Naive thymus-derived CD8-positive, alpha-beta T cell (primary cell): ENCODE measurements at places on chromosomes 7 and 10. TPM values are rescaled to one million over a fixed set of nuclear protein-coding genes. Genes with fewer than 3 reads are reported as not detected.

The TRIM24 gene
- 12.2 TPM for polyA plus RNA-seq

The LRRN3 gene
- 223 TPM for polyA plus RNA-seq

The TMEM139 gene
- polyA plus RNA-seq: not detected

The ZPBP gene
- polyA plus RNA-seq: not detected

The GIMAP6 gene
- polyA plus RNA-seq: 121 TPM

The MPP7 gene
- polyA plus RNA-seq: 40.3 TPM

The TMEM140 gene
- 20.2 TPM for polyA plus RNA-seq

DNA sequence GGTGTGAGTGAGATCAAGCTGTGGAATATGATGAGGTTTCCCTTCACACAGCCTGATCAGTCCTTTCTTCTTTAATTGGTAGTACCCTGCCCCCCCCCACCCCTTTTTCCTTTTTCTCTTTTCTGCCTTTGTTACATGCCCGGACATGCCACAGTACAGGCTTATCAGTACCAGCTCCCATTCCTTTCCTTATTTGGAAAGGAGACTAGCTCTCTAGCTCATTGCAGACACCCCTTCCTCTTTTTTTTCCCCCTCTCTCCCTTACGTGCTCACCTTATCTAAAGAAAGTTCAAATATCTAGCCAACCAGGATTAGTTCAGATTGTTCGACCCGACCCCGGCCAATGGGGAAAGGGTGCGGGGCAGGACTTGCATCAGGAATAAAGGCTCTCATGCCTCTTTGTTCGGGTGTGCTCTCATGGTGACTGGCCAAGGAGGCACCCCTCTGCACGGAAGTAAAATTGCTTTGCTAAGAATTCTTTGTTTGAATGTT, 230.4 kb downstream of the ACTR3B start:
- peaks cover 2% of the 10 kb centered on the region for H3K4me1 ChIP-seq
- no peak overlapping the region for H3K27ac ChIP-seq
- no peak overlapping the region for H3K4me3 ChIP-seq
- peaks cover 1% of the 10 kb centered on the region for H3K27me3 ChIP-seq
- H3K36me3 ChIP-seq: no peaks in the 10 kb centered on the region

GRCh38 chr10:22244001-22244400, 26.2 kb upstream of the EBLN1 start:
- no peak for DNase-seq
- H3K27ac ChIP-seq: no peak overlapping the region
- H3K36me3 ChIP-seq: no peaks in the 10 kb centered on the region
- H3K27me3 ChIP-seq: peaks cover 8% of the 10 kb centered on the region

GRCh38 chr10:50582766-50583762, 40.7 kb downstream of the SGMS1 start:
- DNase-seq: no peak
- peaks cover 49% of the 10 kb centered on the region for H3K4me1 ChIP-seq
- no peak overlapping the region for H3K4me3 ChIP-seq
- no peak overlapping the region for H3K27ac ChIP-seq
- no peaks in the 10 kb centered on the region for H3K27me3 ChIP-seq

GRCh38 chr7:64882341-64883112, 20.5 kb upstream of the ZNF273 start:
- peaks cover 4% of the 10 kb centered on the region for H3K4me1 ChIP-seq
- no peaks in the 10 kb centered on the region for H3K36me3 ChIP-seq
- no peak overlapping the region for H3K27ac ChIP-seq
- H3K27me3 ChIP-seq: peaks cover 27% of the 10 kb centered on the region
- peak overlapping the region; percentile 57 for H3K4me3 ChIP-seq

GRCh38 chr7:51299391-51300133, 17.0 kb downstream of the COBL start:
- H3K27ac ChIP-seq: no peak overlapping the region
- no peak overlapping the region for H3K4me3 ChIP-seq
- H3K4me1 ChIP-seq: no peaks in the 10 kb centered on the region
- DNase-seq: no peak
- peaks cover 11% of the 10 kb centered on the region for H3K27me3 ChIP-seq

GRCh38 chr10:130635528-130635927, 499.3 kb downstream of the GLRX3 start:
- no peaks in the 10 kb centered on the region for H3K4me1 ChIP-seq
- DNase-seq: no peak
- no peak overlapping the region for H3K27ac ChIP-seq
- H3K4me3 ChIP-seq: no peak overlapping the region
- no peaks in the 10 kb centered on the region for H3K36me3 ChIP-seq
- H3K27me3 ChIP-seq: peaks cover 31% of the 10 kb centered on the region

GRCh38 chr7:78099715-78100394, 301.3 kb downstream of the PHTF2 start:
- no peak overlapping the region for H3K27ac ChIP-seq
- H3K36me3 ChIP-seq: no peaks in the 10 kb centered on the region
- H3K27me3 ChIP-seq: peaks cover 15% of the 10 kb centered on the region
- no peak overlapping the region for H3K4me3 ChIP-seq

DNA sequence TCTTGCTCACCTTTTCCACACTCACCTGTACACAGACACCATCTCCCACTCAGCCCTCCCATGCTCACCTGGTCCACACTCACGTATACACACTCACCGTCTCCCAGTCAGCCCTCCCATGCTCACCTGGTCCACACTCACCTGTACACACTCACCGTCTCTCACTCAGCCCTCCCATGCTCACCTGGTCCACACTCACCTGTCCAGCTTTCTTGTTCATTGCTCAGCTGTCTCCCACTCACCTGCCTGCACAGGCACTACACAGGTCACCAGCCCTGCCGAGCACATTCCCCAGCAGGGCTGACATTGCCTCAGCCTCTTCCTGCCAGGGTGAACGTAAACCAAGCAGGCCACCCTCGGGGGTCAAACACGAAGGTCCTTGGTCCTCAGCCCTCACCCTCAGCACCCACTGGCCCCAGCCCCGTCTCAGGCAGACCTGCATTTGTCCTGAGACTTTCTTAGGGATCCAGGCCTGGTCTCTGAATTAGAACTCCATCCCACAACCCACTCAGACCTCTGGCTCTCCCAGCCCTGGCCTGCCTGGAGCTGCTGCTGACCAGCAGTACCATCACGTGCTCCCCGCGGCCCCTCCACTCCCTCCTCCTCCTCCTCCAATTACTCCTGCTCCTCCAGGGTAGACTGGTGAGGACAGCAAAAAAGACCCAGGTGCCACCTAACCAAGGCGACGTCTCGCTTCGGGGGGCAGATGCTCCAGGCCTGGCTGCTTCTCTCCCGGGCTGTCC, 12.8 kb upstream of the DNAAF5 start:
- no peaks in the 10 kb centered on the region for H3K27me3 ChIP-seq
- peaks cover 39% of the 10 kb centered on the region for H3K4me1 ChIP-seq
- peak overlapping the region; percentile 72 for H3K4me3 ChIP-seq
- H3K27ac ChIP-seq: peak overlapping the region; percentile 88

DNA sequence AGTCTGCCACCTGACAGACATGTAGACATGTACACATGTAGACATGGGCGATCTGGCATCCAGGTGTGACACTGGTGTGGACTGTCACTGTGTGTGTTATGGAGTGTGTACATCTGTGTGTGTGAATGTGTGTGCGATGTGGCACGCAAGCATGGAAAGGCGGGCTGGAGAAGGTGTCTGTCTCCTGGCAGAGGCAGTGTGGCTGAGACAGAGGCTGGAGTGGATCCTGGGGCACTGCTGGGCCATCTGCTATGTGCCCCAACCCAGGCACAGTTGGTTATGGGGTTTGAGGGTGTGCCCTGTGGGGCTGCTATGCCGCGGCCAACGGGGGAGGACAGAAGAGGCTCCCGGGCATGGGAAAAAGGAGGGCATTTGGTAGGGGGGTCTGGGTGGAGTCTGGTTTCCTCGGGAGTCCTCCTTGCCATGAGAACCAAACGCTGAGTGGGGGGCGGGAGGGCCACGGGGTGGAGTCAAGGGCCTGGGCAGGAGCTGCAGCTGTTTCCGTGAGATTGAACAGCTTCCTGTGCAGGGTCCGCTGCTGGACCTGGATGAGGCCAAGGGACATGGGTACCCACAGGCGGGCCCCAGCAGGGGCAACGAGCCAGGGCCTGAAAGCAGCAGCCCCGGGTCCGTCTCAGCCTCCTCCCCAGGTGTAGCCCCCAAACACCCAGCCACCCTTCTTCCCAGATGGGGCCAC, 1.3 kb downstream of the ELN start:
- H3K27ac ChIP-seq: peak overlapping the region; percentile 13
- no peak overlapping the region for H3K4me3 ChIP-seq
- peaks cover 59% of the 10 kb centered on the region for H3K27me3 ChIP-seq
- no peaks in the 10 kb centered on the region for H3K36me3 ChIP-seq
- no peak for DNase-seq
- peaks cover 14% of the 10 kb centered on the region for H3K4me1 ChIP-seq

DNA sequence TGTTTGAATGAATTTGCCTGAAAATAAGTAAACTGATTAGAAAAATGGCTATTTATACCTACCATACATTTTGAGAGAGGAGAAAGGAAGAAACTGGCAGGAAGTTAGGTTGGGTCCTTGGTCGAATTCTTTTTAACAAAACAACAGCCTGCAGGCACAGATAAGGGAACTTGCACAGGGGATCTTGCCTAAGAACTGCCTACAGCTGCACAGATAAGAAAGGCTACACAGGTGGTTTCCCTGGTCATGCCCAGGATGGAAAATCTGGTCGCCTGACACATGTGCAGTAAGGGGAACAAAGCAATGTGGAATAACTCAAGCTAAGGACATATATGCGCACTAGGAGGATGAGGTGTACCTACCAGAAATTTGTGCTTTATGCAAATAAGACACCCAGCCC, 732.1 kb upstream of the POT1 start:
- no peak overlapping the region for H3K27ac ChIP-seq
- DNase-seq: no peak

GRCh38 chr10:62681211-62681940, 123.1 kb upstream of the ADO start:
- H3K4me1 ChIP-seq: peaks cover 15% of the 10 kb centered on the region
- H3K4me3 ChIP-seq: no peak overlapping the region
- no peaks in the 10 kb centered on the region for H3K27me3 ChIP-seq
- H3K36me3 ChIP-seq: no peaks in the 10 kb centered on the region
- H3K27ac ChIP-seq: peak overlapping the region; percentile 2

DNA sequence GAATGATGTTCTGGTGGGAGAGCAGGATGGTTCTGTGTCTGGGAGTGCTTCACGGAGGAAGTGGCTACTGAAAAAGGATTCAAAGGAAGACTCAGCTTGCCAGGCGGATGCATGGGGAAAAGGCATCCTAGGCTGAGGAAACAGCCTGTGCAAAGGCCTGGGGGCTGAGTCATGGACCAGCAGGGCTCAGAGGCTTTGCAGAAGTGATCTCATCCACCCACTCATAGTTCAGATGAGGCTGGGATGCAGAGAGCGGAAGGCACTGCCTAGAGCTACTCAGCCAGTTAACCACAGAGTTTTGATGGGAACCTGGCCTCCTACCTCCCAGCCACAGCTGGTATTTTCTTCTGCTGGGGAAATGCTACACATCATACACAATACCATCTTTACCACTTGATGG, 15.8 kb upstream of the ADAMTS14 start:
- peaks cover 7% of the 10 kb centered on the region for H3K36me3 ChIP-seq
- no peak for DNase-seq
- peaks cover 2% of the 10 kb centered on the region for H3K27me3 ChIP-seq

GRCh38 chr7:148521271-148521670, 69.3 kb upstream of the C7orf33 start:
- no peak overlapping the region for H3K27ac ChIP-seq
- H3K4me3 ChIP-seq: no peak overlapping the region
- peaks cover 41% of the 10 kb centered on the region for H3K27me3 ChIP-seq
- no peaks in the 10 kb centered on the region for H3K4me1 ChIP-seq
- DNase-seq: no peak
